ENCODE measurements at places on chromosomes 1 and 21. TPM values are rescaled to one million over a fixed set of nuclear protein-coding genes. Genes with fewer than 3 reads are reported as not detected.

DNA sequence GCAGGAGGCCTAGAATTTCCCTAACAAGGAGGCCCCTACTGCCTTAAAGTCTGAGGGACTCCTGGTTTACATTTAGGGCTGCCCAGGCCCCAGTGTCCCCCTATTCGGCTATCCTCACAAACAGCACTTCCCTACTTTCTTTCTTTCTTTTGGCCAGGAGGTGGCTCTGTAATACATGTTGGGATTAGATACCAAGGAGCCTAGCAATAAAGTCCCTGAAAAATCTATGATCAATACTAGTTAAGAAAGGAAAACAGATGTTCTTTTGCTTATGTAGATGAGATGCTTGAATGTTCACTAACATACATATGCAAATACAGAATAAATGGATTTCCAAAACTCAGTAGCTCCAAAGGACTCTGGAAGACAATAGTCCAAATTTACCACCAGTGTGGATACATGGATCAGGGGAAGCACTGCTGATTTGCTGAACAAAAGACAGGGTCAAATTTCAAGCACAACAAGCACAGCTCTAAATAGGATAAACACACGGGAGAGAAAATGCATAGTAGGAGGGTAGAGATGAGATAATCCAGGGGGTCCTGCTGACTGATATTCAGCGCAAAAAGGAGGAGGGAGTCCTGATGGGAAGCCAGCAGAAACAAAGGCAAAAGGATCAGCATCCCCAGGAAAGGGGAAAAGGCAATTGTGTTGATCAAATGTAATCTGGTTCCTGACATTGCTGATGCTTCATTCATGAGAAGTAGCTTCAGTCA, 240.0 kb downstream of the NUF2 start:
- no peak for DNase-seq

GRCh38 chr1:180271272-180272255, 41.5 kb downstream of the LHX4 start:
- peak; percentile 69 for DNase-seq

- no peak for DNase-seq
Observed at GRCh38 chr1:113674591-113674990, 84.7 kb downstream of the PHTF1 start.

GRCh38 chr1:153635872-153636271, 2.0 kb downstream of the CHTOP start:
- no peak for DNase-seq

GRCh38 chr1:247110627-247111258, 6.6 kb upstream of the ZNF669 start:
- DNase-seq = peak; percentile 94

- no peak for DNase-seq
Observed at GRCh38 chr21:44260066-44260465, 1.6 kb downstream of the DNMT3L start.

DNA sequence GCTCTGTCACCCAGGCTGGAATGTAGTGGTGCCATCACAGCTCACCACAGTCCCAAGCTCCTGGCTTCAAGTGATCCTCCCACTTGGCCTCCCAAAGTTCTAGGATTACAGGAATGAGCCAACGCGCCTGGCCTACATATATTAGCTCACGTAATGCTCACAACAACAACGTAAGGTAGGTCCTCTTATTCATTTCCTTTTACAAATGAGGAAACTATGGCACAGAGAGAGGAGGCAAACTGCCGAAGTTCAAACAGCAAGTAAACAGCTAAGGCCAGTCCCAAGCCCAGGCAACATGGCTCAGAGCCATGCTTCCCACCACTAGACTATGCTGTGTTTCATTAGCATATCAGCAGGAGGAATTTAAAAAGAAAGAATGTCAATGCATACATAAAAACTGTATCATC, 284.4 kb downstream of the VAV3 start:
- DNase-seq = no peak

GRCh38 chr1:211328866-211329475, 2.3 kb downstream of the TRAF5 start:
- DNase-seq = no peak

- DNase-seq = no peak
Observed at GRCh38 chr1:178055093-178055492, 38.8 kb upstream of the RASAL2 start.

GRCh38 chr1:18015719-18016118, 91.9 kb upstream of the IGSF21 start:
- no peak for DNase-seq

- DNase-seq = no peak
Observed at GRCh38 chr1:6582370-6582769, 2.6 kb downstream of the ZBTB48 start.

DNA sequence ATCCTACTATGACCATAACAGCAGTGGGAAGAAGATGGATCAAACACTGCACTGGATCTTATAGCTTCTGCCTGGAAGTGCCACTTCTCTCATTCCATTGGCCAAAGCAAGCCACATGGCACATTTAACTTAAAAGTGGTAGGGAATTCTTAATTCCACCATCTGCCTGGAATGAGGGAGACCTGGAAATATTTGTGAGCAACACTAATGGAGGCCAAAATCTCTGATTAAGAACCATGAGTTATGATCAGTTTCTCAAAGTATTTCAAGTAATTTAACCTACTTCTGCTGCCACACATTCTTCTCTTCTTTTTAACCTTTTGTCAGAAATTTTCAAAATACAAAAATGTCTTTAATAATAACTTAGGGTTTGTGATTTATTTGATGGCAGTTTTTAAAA, 154.0 kb upstream of the C1orf87 start:
- DNase-seq = no peak

DNA sequence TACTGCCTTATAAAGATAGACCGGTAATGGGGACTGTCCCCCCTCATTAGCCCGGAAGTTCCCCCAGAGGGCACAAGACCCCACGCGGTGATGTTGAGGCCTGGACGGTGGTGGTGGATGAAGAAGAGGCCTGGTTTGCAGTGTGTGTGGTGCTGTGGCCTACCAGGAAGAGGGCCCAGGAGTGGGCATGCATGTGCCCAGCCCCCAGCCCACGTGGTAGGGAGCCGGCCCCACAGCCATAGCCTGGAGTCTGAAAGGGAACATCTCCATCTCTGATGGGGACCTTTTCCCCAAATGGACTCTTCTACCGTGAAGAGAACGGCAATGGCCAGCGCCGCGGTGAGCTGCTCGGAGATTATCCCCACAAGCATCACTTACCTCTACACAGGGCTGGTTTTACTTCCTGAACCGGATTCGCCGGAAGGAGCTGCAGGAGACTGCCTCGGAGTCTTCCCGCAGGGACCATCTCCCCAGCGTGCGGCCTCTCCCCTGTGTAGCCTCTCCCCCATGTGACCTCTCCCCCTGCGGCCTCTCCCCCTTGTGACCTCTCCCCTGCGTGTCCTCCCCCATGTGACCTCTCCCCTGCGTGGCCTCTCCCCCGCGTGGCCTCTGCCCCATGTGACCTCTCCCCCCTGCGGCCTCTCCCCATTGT, 20.6 kb downstream of the RRP1 start:
- no peak for DNase-seq

DNA sequence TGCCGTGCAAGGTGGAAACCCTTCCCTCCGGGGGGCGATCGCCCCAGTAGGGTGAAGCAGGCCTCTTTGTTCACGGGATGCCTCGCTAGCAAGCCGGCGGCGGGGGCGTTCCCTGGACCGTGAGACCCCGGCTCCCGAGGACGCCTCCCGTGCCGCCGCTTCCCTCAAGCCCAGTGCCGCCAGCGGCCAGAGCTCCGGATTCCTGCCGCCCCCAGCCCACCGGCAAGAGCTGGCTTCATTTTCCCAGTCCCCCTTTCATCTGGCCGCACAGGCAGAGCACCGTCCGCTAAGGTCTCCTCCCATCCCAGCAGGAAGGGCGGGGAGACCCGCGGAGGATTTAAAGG, 16.3 kb downstream of the IER5 start:
- peak; percentile 72 for DNase-seq

DNA sequence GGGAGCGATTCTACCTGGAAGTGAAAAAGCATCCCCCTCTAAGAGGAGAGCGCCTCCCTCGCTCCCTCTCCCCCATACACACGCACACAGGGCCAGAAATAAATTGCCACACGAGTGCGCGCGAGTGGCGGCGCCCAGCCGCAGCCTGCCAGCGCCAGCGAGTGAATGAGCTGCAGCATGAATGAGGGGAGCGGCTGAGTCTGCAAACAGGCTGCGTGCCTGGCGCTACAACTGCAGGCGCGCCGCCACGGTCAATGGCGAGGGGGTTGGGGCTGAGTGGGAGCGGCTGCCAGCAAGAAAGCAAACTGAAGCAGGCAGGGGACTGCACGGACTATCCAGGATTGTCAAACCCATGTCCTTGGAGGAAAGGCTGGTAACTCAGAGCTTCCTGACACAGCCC, 2.2 kb downstream of the CAMK1G start:
- no peak for DNase-seq

DNA sequence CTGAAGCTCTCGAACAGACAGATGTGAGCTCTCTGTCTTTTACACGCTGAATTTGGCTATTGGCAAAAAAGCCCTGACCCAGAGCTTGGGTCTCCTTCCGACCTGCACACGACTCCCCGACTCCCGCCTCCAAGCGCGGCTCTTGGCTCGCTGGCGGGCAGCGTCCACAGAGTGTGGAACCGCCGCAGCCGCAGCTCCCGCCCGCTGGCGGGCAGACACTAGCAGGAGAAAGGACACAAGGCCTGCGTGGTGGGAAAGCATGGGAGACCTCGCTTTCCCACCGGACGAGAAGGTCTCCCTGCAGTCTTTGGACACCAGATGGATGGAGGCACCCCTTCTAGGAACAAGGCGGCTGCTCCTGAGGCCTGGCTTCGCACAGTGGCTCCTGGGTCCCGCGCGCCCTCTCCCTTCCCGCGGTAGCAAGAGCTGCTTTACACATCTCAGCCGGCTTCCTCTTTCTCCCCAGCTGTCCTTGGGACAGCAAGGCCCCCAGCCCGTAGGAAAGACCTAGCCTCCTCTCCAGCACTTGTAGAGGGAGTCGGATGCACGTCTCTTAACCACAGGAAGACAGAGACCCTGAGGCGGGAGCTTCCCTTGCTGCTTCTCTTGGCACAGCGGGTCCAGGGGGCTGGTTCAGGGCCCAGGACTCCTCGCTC, 92.1 kb downstream of the PRKAB2 start:
- no peak for DNase-seq

- no peak for DNase-seq
Observed at GRCh38 chr1:184567637-184568036, 180.8 kb downstream of the C1orf21 start.

DNA sequence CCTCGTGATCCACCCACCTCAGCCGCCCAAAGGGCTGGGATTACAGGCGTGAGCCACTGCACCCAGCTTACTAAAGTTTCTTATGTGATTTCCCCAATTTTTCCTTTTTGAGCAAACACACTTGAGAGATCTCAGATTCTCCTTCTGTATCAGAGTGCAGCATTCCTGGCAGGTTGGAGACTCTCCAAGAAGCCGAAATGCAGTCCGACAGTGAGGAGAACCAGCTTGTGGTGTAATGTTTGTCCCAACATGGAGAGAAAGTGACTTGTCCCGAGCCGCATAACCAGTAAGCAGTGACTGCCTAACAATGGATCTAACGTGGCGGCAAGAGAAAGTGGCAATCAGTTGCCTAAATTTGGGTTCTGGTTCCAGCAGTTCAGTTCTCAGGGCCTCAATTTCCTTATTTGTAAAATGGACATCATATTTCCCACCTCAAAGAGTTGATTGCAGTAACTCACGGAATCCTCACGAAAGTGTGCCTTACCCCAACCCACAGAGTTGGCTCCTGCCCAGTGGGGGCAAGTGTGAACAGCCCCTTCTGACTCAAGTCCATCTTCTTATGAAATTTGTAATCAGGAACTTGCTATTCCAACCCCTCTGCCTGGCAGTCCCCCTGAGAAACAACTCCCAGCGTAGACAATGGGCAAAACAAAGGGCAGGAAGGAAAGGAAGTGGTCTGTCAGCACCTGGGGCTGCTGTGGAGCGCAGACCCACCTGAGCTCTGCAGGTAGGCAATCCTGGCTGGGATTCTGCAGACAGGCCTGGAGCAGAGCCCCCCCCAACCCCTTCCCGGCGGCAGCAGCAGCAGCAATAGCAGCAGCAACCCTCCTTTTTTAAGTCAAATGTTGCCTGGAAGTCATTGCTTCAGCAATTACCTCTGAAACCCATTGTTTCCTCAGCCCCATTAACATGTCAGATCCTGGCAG, 223.6 kb upstream of the POU3F1 start:
- DNase-seq = no peak

- no peak for DNase-seq
Observed at GRCh38 chr1:38336301-38336923, 289.8 kb upstream of the POU3F1 start.

DNA sequence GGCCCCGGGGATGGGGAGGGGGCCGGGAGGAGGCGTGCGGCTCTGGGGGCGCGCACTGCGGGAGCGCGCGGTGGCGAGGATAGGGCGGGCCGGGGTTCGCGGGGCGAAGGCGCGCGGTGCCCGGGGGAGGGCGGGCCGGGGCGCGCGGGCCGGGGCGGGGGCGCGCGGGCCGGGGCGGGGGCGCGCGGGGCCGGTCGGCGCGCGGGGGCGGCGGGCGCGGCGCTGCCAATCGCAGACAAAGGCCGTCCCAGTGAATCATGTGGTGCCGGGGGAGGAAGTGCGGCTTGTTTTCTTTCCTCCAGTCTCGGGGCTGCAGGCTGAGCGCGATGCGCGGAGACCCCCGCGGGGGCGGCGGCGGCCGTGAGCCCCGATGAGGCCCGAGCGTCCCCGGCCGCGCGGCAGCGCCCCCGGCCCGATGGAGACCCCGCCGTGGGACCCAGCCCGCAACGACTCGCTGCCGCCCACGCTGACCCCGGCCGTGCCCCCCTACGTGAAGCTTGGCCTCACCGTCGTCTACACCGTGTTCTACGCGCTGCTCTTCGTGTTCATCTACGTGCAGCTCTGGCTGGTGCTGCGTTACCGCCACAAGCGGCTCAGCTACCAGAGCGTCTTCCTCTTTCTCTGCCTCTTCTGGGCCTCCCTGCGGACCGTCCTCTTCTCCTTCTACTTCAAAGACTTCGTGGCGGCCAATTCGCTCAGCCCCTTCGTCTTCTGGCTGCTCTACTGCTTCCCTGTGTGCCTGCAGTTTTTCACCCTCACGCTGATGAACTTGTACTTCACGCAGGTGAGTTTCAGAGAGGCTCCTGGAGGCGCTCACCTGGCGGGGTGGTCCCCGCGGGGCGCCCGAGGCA, at the start of gene GPR137B:
GPR137B (plus strand) TSS at position 287 of the 851 bp plus-strand sequence; CDS start at position 371, 84 bp downstream.
- peak; percentile 27 for DNase-seq

DNA sequence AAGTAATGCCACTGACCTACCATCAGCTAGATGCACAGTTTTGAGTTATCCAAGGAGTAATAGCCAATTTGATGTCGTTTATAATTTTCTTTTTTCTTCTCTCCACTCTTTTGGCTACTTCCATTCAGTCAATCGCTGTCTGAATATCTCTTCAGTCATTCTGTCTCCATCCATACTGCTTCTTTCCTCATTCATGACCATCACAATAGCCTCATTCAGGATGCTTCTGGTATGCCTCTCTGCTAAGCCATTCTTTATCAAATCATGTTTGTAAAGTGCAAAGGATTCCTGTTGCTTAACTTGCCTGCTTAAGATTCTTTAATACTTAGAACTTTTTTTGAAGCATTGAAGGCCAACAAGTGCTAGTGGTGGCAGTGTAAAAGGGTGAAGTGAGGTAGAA, 20.2 kb downstream of the TYW3 start:
- no peak for DNase-seq

The LDLRAD1 gene
- not detected for total RNA-seq

The MARK1 gene
- not detected for total RNA-seq

The PRDM16 gene
- 0.27 TPM for total RNA-seq

The TRABD2B gene
- total RNA-seq = not detected

The TMEM52 gene
- 21.5 TPM for total RNA-seq

The ACAP3 gene
- total RNA-seq = 44.1 TPM

The ATP1A4 gene
- not detected for total RNA-seq

The GSTM5 gene
- total RNA-seq = not detected

The MRPL9 gene
- 123 TPM for total RNA-seq

The RRP1 gene
- total RNA-seq = 89.1 TPM

Data from K562 (cell line).